ENCODE measurements at places on chromosomes 12 and 14.
A peak's percentile ranks its signal among the peaks of the same experiment; 100 is the strongest.

- DNase-seq, result no peak
Measured at GRCh38 chr12:30074916-30075315, 291.2 kb upstream of the TMTC1 start.

GRCh38 chr12:41221491-41221890 is 33.4 kb downstream of the PDZRN4 start:
- DNase-seq, result no peak

- no peak for DNase-seq
Measured at GRCh38 chr12:48693572-48693971, 11.5 kb upstream of the KANSL2 start.

GRCh38 chr12:87363497-87364084 is 665.6 kb downstream of the C12orf50 start:
- no peak for DNase-seq

- no peak for DNase-seq
Measured at GRCh38 chr14:56379956-56380355, 199.6 kb upstream of the TMEM260 start.

DNA sequence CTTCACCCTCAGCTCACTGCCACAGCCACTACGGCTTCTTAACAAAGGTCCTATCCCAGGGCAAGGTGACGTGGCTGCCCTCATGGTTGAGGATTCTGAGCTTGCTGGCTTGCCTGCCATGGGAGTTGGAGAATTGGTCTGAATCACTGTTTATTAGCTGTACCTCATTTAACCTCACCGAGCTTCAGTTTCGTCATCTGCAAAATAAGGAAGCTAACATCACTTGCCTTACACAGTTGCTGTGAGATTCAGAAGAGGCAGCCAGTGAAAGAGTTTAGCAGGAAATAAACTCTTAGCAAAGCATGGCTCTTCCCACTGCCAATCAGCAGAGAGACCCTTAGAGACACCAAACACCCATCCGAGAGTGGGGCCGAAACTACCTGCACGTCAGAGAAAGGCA is 90.1 kb upstream of the KCNA1 start:
- no peak for DNase-seq

GRCh38 chr14:67908052-67908754 is 88.6 kb downstream of the RAD51B start:
- no peak for DNase-seq

DNA sequence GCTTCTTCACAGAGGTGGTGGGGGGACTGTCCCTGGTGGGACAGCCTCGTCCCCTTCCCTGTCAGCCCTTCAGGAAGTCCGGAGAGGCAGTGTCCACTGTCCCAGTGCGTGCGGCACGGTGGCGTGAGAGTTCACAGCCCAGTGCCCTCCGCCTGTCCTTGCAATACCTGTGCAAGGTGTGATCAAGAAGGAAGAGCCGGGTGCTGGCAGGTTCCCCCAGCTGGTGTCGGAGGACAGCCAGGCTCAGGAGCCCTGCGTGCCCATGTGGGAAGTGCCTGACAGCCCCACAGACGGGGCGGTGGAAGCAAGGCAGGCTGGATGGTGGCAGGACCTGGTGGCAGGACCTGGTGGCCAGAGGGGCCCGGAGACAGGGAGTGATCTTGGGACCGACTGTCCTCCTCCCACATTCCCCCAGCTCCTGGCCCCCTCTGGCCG is 16.4 kb downstream of the NOC4L start:
- no peak for DNase-seq

GRCh38 chr12:42729535-42729900 is 140.0 kb upstream of the PRICKLE1 start:
- no peak for DNase-seq

- no peak for DNase-seq
Measured at GRCh38 chr12:106152334-106152733, 13.6 kb upstream of the NUAK1 start.

DNA sequence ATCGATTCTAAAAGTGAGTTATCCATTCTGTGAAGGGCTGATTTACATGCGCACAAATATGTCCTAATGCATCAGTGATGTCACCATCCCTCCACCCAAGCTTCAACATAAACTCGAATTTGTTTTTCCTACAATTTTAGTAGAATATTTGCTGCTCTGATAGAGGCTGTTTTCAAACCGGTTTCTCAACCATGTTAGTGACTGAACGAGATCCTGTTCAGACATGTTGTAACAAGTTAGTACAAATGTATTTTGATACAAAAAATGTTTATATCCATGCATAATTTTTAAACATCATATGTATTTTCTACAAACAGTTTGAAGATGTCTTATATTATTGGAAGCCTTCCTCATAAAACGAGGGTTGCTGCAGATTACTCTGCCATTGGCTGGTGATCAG is 12.7 kb upstream of the PRB2 start:
- DNase-seq, result no peak

GRCh38 chr12:15056218-15056617 is 83.4 kb downstream of the PDE6H start:
- no peak for DNase-seq

GRCh38 chr14:36028218-36028617 is 148.3 kb downstream of the PTCSC3 start:
- no peak for DNase-seq

DNA sequence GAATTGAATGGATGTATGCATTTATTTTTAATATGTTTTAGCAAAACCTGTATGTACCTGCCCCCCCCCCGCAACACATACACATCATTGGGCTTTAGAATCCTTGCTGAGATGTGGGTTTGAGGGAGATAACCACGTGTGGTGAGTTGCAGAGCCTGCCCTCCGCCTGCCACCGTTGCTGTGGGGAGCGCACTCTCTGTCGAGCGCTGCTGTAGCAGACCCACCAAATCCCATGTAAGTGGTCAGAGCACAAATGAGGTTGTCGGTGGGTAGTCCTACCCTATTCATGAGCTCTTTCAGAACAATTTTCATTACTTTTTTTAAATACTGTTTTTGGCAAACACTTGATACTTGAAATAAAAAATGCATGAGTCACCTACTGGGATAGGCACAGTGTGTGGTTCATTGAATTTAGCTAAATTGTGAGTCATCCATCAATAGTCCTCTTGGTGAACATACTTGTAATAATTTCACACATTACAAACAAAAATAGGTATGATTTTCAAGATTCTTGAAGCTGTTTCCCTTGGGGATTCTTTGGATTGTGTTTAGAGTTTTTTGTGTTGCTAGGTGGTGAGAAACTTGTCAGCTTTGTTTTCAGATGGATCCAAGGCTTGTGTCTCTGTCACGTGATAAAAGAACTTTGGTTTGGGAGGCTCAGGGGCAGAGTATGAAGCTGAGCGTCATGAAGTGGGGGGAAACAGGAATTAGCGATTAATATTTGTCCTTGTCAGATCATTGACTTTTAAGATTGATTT is 107.6 kb downstream of the PTCSC3 start:
- no peak for DNase-seq

- DNase-seq, result no peak
Measured at GRCh38 chr14:99821519-99822508, 28.6 kb downstream of the EML1 start.

- no peak for DNase-seq
Measured at GRCh38 chr12:29731591-29731990, 52.2 kb downstream of the TMTC1 start.

- no peak for DNase-seq
Measured at GRCh38 chr12:99498756-99499155, 148.8 kb upstream of the GARIN6 start.

GRCh38 chr12:68119724-68120211 is 39.8 kb downstream of the IFNG start:
- DNase-seq, result no peak

GRCh38 chr12:89932954-89933353 is 224.3 kb upstream of the ATP2B1 start:
- DNase-seq, result no peak

DNA sequence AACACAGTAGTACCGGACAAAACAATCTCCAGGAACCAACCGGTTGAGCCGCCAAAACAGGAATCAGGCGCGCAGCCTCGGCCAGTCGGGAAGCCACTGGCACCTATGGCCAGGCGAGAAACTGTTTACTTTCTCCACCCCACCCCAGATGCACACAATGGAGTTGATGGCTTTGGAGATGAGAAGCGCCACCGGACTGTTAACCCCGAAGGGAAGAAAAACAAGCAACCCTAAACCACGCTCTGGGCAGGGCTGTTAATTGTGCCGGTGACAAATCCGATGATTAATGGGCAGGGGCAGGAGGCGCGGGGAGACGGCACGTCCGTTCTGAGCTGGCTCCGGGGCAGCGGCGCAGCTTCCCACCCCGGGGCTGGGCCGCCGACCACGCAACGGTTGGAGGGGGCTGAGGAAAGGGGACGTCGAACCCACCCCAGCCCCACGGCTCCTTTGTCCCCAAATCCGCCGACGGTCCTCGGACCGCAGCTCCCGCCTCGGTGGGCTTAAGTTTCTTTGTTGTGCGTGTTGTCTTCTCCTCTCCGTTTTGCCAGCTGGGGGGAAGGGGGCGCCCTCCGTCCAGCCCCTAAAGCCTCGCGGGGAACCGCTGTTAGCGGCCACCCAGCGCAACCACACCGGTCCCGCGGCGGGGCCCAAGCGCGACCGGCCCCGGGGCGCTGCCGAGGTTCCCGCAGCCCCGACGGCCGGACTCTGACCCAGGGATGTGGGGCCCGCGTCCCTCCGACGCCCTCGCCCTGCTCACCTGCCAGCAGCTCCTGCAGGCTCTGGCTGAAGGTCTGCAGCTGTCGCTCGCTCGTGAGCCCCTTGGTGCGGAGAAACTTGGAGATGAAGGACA is 790 bp downstream of the BTG1 start:
- peak; percentile 17 for DNase-seq

GRCh38 chr12:14560904-14561574 is 6.6 kb downstream of the PLBD1 start:
- DNase-seq, result no peak

DNA sequence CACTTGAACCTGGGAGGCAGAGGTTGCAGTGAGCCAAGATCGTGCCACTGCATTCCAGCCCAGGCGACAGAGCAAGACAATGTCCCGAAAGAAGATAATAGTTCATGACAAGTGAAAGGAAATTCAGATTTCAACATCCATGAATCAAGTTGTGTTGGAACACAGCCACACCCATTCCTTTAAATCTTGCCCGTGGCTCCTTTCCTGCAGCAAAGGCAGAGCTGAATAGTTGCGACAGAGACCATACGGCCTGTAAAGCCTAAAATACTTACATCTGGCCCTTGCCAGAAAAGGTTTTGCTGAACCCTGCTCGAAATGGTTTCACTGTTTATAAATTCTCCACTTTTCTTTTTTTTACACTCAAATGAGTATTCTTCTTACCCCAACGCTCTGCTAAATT is 17.7 kb upstream of the ITPK1 start:
- DNase-seq, result no peak
